ENCODE measurements at places on chromosomes 6 and 20.

DNA sequence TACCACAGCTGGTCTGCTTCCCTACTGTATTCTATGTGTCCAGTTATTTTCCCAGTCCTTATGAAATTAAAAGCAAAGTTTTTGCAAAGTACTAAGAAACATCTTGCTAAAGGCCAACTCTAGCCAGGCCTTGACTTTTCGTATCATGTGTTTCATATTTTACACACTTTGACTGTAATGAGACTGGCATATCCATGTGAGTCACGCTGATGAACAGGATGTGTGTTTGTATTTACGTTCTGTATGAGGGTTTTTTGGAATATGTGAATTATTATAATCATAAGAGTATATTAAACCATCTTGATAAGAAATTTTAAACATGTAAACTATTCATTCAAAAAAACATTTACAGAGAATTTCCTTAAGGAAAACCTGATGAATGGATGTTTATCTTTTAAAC, 59.7 kb downstream of the EYA4 start:
- DNase-seq = no peak

- DNase-seq = no peak
Measured at GRCh38 chr6:123338394-123338793, 298.4 kb downstream of the TRDN start.

GRCh38 chr6:11835065-11835464, 56.5 kb upstream of the ADTRP start:
- DNase-seq = no peak

- DNase-seq = no peak
Measured at GRCh38 chr6:45614488-45615285, 237.0 kb upstream of the SUPT3H start.

DNA sequence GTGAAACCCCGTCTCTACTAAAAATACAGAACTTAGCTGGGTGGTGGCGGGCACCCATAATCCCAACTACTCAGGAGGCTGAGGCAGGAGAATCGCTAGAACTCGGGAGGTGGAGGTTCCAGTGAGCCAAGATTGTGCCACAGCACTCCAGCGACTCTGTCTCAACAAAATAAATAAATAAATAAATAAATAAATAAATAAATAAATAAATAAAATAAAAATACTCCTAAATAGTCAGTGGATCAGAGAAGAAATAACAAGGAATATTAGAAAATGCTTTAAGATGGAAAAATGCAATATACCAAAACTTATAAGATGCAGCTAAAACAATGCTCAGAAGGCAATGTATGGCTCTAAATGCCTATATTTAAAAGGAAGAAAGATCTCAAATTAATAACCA, 39.0 kb upstream of the SASH1 start:
- DNase-seq = no peak

DNA sequence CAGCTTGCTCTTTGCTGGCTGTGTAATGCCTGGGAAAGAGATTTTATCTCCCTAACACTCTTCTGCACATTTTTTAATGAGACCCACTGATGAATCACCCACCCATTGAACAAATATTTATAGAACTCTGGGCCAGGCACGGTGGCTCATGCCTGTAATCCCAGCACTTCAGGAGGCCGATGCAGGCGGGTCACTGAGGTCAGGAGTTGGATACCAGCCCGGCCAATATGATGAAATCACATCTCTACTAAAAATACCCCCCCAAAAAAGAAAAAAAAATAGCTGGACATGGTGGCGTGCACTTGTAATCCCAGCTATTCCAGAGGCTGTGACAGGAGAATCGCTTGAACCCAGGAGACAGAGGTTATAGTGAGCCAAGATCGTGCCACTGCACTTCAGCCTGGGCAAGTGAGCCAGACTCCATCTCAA, 82.1 kb upstream of the SIRPA start:
- DNase-seq = no peak

DNA sequence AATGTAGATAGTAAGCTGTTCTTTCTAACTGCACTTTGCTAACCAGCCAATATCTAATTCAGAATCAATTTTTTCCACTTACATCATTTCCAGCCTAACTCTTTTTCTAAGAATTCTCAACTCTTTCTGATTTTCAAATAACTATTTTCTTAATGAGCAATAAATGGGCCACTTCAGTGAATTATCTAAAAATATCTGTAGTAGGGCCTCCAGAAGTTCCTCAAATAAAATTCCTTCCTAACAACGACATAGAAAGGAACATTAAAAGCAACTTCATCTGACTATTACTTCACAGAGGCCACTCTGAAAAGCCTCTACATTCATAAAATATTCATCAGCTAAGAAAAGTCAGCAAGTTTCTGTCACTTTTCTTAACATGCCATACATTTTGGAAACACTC, 4.8 kb downstream of the COL12A1 start:
- no peak for DNase-seq

GRCh38 chr6:33427585-33428223, 7.8 kb downstream of the SYNGAP1 start:
- no peak for DNase-seq

GRCh38 chr6:41917528-41917927, 3.4 kb downstream of the MED20 start:
- DNase-seq = no peak

- no peak for DNase-seq
Measured at GRCh38 chr20:44182135-44182765, 4.7 kb downstream of the JPH2 start.

GRCh38 chr6:85062884-85063283, 298.5 kb upstream of the TBX18 start:
- DNase-seq = no peak

DNA sequence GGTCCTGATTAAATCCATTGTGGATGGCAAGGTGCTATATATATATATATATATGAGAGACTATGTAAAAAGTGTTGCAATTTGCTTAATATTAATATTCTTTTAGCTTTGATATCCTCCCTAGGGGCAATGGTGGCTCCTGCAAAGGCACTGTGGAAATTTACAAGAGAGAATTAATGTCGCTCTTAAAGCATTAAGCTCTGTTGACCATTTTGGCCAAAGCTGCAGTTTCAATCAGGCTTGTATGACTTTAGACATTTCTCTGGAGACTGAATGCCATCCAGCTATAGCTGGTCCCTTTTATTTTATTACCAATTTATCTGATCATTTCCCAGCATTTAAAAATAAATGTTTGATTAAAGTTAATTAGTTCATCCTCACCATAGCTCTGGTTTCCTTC, 155.3 kb downstream of the JARID2 start:
- no peak for DNase-seq

DNA sequence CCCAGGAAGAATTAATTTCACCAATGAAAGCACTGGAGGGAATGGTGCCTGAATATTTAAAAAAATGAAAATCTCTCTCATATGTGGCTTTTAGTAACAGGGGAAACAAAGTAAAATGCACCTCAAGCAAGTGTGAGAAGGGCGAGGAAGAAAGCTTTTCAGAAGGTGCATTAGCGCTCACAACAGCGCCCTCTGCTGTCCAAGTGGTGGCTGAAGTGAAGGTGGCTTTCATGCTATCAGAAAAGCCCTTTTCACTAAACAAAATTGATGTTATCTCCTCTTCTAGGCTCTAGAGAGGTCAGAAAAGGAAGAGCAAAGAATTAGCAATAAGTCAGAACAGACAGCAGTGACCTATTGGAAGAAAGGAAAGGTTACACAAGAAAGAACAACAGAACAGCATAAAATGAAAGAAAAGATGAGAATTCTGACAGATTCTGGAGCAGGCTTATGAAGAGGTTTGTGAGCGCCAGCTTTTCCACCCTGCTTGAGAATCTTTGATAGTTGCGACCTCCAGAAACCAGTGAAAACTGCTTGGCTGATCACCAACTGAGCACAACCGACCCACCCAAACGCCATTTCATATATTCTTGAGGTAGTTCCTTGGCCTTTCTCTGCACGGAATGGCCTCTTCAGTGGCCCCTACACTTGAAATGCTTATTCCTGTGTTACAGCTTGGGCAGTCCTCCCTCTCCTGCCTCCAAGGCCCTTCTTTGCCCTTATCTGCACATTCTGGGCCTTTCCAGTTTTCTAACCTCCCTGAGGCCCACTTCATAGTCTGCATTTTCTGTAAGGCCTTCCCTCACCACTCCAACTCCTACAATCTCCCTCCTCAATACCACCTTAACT, 45.3 kb downstream of the SMLR1 start:
- DNase-seq = peak; percentile 61

DNA sequence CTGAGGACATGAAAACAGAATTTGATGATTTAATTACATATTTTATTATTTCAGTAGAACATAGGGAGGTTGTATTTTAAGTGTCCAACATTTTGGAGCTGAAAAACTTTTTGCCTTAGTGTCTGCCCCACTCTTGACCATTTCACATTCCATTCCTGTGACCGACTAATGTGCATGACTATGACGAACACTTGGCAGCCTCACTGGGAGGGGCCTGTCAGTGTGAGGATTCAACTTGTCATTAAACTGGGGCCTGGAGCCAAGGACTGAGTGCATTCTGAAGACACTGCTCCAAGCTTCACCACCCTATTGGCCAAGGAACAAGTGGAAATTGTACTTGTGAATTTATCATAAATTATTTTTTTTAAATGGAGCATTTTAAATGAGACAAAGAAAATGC, 661.3 kb downstream of the BCKDHB start:
- no peak for DNase-seq

DNA sequence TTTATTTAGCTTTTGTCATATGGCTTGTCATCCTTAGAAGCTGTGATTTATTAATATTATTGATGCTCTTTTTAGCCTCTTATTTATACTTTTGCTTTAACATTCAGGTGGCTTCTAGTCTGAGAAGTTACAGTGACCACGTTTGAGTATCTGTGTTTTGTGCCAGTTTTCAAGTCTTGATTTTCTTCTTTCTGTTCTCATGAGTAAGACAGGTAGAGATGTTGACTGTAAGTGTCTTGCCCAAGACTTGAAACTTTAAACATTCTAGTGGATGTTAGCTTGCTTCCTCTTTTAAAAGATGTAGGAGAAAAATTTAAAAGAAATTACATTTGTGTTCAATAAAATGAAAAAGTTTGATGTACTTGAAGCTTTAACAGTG, 122.6 kb downstream of the LRRC1 start:
- DNase-seq = no peak

GRCh38 chr20:62740286-62741141, 31.9 kb downstream of the NTSR1 start:
- DNase-seq = peak; percentile 90

DNA sequence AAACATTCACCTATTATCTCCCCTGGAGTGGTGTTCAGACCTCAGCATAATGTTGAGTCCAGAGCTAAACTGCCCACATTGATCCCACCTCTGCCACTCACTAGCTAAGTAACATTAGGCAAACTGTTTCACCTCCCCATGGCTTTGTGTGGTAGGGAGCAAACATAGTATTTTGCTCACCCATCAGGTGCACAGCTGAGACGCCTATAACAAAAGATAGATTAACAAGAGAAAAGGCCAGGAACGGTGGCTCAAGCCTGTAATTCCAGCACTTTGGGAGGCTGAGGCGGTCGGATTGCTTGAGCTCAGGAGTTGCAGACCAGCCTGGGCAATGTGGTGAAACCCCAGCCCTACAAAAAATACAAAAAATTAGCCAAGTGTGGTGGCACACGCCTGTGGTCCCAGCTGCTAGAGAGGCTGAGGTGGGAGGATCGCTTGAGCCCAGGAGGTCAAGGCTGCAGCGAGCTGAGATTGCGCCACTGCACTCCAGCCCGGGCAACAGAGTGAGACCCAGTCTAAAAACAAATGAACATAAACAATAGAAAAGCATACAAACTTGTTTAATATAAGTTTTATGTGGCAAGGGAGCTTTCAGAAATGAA, 91.6 kb downstream of the MAP3K7 start:
- no peak for DNase-seq

GRCh38 chr6:128240024-128240428, 280.4 kb downstream of the PTPRK start:
- no peak for DNase-seq

GRCh38 chr6:45075246-45075645, 252.9 kb upstream of the RUNX2 start:
- DNase-seq = no peak

GRCh38 chr6:34391473-34391785, 1.0 kb downstream of the NUDT3 start:
- no peak for DNase-seq

DNA sequence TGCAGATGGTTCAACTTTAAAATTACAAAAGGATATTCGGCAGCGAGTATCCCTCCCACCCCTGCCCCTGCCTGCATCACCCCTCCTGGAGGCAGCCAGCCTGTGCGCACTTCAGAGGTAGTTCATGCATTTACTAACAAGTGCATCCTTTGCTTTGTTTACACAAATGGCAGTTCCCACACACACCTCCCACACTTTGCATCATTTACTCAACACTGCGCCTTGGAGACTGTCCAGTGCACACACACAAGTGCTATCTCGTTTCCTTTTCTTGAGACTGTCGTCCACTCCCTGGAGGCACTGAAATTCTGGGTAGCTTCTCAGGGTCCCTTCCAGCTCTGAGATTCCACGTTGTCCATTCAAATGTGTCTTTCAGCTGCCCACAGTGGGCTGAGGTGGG, 53.1 kb upstream of the VSX1 start:
- DNase-seq = no peak

DNA sequence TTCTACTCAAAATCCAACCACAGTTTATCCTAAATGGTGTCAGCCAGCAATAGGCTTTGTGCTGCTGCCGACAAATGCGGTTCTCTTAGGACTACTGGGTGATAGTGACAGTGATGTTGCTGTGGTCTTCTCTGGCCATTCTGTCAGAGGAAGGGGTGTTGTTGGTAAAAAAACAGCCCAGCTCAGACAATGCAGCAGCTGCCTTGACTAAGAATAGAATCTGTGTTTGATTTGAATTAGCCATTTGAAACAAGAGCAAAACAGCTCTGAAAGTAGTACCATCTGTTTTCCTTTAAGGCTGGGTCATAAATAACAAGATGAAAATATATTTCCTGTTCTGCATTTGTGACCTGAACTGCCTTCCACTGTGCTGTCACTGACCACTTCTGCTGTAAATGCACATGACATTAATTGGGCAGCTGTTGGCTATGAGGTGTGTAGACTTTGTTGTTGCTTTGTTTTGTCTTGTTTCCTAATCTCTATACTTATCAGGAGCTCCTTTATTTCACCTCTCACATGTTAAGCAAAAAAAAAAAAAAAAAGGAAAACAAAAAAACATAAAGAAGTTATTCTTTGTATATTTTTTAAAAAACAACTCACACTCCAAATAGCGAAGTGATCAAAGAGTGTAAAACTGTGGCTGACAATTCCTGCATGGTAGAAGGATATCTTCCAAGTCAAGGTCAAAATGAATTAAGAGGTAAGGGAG, 497.8 kb upstream of the ARID1B start:
- no peak for DNase-seq

GRCh38 chr6:45169815-45170214, 158.3 kb upstream of the RUNX2 start:
- DNase-seq = no peak

- no peak for DNase-seq
Measured at GRCh38 chr6:36224918-36225461, 28.4 kb downstream of the BRPF3 start.
